Upper lobe of left lung (tissue), 6 donors: ENCODE measurements at places on chromosomes 12 and 14. TPM values are rescaled to one million over a fixed set of nuclear protein-coding genes. Genes with fewer than 3 reads are reported as not detected.

DNA sequence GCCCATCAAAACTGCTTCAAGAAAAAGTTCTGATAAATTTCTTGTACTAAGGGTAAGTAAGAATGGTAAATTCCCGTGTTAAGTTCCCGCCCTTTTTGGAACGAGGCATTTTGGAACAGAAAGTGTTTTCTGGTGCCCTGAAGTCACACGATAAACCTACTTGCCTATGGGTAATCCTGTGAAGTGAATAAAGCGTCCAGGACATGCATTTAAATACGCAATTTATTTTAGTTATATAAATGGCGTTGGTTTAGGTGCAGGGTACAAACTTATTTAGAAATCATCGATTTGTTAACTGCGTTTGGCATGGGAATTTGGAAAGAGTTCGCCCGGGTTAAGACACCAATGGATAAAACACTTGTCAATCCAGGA is 715 bp upstream of the RAP1B start:
- DNase-seq, result no peak

DNA sequence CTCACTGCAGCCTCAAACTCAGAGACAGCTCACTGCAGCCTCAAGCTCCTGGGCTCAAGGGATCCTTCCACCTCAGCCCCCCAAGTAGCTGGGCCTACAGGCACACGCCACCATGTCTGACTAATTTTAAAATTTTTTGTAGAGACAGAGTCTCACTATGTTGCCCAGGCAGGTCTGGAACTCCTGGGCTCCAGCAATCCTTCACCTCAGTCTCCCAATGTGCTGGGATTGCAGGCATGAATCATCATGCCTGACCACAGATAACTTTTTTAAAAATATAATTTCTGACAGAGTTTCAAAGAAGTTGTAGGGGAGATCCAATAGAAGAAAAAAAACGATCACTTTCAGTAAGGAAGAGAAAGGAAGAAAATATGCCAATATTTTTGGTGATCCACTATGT is 189.7 kb upstream of the CDKN3 start:
- DNase-seq, result no peak

Gene ANKLE2
- 55.5 TPM for total RNA-seq

Gene PIP4P1
- total RNA-seq, result 31.2 TPM

DNA sequence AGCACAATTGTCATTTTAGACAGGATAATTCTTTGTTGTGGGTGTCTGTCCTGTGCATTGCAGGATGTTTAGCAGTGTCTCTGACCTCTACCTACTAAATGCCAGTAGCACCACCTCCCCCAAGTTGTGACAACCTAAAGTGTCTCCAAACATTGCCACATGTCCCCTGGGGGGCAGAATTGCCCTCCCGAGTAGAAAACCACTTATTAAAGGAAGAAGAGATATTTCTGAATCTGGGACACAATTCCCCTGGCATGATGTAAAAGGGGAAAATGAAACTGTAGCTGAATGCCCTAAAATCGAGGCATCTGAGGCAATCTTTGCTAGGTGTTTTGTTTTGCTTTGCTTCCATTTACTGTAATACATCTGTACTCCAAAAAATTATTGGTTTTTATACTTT is 116.8 kb upstream of the NAP1L1 start:
- DNase-seq, result no peak

Gene CDH24
- total RNA-seq, result 8.0 TPM

GRCh38 chr12:62647586-62647985 is 181.0 kb downstream of the MON2 start:
- DNase-seq, result no peak

Gene PHC1
- total RNA-seq, result 34.7 TPM

DNA sequence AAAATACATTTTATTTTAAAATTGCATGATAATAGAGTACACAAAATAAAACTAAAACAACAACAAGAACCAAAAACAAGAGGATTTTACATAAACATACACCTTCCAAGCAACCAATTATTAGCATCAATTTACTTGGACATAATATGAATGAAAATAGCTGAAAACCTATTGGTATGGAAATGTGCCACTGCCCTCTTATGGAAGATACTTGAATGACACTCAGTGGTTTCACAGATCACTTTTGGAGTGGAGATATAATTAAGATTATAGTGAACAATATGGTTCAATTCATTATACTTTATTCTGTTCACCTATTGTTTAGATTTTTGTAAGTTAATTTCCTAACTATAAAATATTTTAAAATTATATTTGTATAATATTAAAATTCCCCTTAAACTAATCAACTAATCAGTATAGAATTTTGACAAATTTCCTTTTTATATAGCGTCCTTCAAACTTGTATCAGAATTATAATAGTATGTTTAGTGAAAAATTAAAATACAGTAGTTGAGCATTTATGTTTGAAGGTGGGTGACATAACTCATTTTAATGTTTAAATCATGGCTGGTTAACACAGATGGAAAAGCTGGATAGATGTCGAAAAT is 70.1 kb downstream of the SLC6A15 start:
- no peak for DNase-seq
